ENCODE measurements at places on chromosomes 4 and X.

DNA sequence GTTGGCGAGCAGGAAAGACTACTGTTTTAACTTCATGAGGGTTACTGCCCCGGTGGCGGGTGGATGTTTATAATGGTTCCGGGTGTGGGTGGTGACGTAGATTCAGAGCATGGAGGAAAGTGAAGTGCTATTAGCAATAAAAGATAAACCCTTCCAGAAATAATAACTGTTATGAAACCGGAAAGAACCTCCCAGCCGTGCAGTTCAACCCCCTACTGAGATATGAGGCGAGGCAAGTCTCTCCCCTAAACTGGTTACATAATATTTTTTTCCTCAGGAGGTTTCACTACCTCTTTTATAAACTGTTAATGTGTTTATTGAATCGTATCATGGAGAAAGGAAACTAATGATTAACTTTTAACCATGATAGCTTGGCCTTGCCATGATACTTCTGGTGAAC is 33.9 kb upstream of the STIM2 start:
- DNase-seq = peak; percentile 18

DNA sequence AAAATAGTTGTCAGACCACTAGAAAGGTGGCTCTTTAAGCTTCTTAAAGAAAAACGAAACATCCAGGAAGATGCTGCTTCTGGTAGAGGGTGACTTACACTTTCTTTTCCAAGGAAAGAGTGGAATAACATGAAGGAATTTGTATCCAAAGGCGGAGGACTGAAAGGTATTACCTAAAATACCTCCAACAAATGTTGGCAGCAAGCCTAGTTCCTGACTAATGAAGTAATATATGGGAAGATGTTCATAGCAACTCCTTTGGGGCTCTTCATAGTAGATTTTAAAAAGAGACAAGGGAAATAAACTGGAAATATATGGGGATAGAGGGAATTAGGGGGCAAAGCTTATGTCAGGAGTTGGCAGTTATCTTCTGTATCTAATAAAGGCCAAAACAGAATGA is 116.2 kb downstream of the AASDH start:
- no peak for DNase-seq

DNA sequence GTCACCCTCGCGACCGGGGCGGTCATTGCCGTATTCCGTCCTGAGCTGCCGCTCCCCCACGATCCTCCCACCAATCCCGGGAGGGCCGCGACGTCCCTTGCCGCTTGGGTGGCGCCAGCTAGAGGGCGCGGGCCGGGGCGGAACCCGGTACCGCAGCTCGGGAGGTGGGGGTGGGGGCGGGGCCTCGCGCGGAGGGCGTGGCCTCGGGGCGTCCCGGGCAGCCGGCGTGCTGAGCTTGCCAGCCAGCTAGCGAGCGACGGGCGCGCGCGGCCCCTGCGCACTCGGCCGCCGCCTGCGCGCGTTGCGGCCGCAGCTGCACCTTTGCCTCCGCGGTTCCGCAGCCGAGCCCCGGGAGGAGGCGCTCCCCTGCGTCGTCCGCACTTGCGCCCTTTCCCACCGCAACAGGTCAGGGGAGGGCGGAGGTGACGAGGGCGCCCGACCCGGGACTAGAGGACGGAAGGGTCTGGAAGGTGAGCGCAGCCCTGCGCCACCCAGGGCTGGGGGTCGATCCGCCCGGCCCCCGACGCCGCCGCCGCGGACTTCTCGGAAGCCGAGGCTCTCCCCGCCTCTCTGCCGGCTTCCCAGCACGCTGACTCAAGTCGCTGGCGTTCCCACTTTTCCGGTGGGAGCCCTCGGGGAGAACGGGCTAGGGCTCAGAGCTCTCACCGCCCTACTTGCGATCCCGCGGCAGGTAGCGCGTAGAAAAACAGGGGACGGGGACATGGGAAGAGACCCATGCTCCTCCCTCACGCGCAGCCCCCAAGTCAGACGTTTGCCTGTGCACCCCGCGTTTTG is at the start of gene AFF1:
TSS of gene AFF1 (plus strand) at position 241 of the 795 bp plus-strand sequence. CDS start 13,523 bp downstream, outside the sequence.
- peak; percentile 93 for DNase-seq

DNA sequence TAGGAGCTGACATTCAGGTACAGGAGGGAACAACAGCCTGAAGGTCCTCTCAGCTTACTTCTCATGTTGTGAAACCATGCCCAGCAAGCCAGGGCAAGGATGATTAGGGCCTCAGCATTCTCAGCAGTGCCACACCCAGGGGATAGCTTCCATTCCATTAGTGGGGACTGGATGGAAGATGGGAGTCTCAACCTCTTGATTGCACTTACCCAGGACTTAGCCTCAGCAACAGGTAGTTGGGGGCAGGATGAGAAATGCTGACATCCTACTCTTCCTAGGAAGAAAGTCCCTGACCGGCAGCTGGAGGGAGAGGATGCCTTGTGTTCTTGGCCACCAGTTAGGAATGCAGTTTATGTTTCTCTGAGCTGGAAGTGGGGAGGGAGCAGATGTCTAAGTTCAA is 8.8 kb upstream of the BEX3 start:
- DNase-seq = no peak

DNA sequence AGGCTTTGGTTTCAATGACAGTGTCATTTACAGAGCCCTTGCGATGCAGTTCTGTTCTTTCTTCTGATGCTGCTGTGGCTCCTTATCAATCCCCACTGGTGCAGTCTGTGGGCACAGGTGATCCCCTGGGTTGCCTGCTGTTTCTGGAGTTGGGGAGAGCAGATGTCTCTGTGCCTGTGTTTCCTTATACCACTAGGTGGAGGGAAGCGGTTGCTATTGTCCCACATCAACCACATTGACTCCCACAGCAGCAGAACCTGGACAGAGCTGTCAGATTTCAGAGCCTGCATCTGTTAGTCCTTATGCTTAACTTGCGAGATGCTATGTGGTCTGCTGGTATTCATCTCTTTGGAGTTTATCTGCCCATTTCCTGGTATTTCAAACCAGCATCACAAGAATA is 57.7 kb downstream of the NEIL3 start:
- DNase-seq = peak; percentile 3

DNA sequence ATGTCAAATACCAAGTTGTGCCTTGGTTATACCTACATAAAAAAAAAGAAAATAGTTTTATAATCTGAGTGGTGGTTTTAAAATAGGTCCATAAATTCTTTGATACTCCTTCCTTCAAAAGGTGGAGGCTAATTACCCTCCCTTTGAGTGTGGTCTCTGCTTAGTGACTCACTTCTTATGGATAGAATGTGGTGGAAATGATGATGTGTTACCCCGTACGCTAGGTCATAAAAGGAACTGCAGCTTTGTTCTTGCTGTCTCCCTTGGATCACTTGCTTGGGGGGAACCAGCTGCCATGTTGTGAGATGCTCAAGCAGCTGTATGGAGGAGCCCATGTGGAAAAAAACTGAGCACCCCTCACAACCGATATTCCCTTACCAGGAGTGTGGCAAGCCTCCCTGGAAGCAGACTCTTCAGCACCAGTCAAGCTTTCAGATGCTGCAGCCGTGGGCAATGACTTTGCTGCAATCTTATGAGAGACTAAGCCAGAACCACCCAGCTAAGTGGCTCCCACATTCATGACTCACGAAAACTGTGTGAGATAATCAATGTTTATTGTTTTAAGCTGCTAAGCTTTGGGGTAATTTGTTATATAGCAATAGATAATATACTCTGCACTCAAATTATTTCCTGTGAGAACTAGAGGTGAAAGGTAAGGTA is 195.0 kb upstream of the GATB start:
- DNase-seq = no peak

DNA sequence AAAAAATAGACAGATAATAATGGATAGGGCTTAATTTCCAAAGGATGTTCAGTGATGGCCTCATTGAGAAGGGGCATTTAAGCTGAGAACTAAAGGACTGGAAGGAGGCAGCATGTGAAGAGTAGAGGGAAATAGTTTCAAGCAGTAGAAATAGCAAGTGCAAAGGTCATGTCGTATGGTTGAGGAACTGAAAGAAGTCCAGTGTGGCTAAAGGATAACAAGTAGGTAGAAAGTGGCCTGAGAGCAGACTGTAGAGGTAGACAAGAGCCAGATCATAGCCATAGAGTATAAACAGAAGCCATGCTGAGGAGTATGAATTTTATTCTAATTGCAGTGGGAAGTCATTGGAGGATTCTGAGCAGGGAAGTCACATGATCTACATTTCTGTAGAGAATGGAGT is 72.3 kb downstream of the GRIA3 start:
- DNase-seq = no peak

GRCh38 chr4:174066611-174067205 is 216.8 kb downstream of the FBXO8 start:
- DNase-seq = no peak

DNA sequence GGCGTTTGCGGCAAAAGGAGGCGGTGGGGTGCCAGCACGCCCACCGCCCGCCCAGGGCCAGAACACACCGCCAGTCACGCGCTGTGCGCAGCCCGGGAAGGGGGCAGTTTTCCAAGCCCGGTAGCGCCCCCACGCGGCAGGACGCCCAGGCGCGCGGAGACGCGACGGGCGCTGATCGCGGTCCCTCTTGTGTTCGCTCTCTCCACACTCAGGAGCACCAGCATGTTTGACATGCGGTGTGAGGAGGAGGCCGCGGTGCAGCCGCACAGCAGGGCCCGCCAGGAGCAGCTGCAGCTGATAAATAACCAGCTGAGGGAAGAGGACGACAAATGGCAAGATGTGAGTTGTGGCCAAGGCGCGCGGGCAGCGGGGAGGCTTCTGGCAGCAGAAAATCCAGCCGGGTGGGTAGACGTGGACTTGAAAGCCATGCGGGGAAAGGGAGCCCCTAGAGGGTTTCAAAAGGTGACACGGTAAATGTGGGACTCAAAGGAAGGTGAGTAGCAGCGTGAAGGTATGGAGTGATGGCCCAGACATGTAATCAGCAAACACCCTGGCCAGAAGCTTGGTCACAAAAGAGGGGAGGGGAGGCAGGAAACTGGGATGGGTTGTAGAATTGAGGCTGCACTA is 104.1 kb downstream of the PHOX2B start:
- no peak for DNase-seq

- no peak for DNase-seq
Measured at GRCh38 chr4:143076723-143077122, 108.0 kb upstream of the USP38 start.

DNA sequence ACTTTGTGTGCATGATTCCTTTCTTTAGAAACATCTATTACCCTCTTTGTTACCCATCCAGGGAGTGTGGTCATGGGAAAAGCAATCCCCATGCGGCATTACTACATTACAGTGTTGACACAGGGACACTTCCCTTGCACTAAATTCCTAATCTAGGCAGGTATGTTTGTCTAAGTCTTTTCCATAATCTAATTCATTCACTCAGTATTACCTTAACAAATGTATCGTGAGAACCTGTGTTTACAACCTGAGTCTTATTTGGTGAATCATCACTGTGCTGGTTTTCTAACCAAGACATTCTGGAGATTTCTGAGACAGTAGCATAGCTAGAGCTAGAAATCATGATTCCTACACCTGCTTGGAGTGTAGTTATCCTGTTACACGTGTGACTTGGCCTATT is 326.8 kb downstream of the BMPR1B start:
- no peak for DNase-seq

- no peak for DNase-seq
Measured at GRCh38 chr4:78616046-78616498, 64.5 kb downstream of the ANXA3 start.

DNA sequence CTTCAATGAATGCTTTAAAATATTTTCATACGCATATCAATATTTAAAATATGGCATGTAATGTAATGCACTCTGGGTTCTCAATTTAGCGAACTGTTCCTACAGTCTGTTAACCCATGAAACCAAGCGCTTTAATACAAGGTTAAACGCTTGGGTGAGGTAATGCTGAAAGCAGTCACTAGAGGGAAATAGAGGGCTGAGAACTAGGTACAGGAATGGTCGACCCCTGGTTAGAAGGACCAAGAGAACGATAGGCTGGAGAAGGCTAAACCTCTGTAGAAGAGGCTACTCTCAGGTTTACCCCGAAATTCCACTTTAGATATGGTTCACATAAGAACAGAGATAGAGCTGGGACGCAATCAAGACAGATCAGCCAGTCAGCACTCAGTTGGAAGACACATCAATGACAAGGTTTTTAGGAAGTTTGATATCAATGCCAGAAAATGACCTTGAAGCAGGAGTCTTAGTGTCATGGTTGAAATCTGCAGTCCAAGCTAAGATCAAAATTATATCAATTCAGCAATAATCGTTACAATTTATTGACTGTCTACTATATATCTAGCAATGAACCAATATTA is 26.9 kb downstream of the ARSJ start:
- peak; percentile 40 for DNase-seq

DNA sequence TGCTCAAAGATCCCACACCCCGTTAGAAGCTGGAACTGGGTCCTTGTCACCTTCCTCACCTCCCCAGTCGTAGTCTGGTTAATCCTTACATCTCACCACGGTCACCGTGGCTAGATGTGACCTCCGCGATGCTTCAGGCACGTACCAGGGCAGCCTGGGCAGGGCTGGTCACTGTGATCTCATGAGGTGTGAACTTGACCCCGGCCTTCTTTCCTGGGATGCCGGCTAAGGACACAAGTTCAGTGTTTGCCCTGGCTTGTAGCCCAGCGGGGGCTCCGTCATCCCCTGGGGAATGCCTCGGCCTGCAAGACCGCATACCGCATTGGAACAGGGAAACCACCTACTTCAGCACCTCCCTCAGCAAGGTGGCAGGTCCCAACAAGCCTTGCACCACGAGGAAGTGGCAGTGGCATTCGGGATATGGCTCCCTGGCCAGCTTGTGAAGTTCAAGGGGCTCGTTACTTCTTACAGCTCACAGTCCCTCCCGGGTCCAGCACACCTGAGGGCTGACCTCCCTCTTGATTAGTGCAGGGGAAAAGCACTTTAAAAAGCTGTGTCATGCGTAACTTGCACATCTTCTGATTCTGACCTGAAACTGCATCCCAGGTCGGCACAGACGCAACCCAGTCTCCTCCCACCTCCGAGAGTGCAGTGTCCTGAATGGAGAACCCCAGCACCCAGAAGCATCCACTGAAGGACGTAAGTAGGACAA is 25.9 kb downstream of the NOP14 start:
- peak; percentile 39 for DNase-seq

DNA sequence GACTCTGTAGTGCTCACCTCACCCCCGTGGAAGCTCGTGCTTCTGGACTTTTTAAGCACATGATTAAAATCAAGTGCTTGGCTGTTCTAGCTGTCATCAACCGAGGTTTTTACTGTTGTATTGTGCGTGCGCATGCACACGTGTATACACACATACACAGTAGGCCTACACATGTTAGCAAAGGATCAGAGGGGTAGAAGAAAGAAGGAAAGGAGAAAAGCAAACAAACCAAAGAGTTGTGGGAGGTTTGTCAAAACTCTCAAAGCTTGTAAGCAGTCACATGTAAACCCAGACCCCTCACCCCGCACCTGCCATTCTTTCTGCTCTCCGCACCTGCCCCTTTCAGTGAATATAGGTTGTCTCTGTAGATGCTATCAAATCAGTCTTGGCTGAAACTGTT is 311.8 kb downstream of the HS3ST1 start:
- DNase-seq = no peak

GRCh38 chr4:121693450-121693849 is 3.3 kb downstream of the ANXA5 start:
- DNase-seq = no peak
